ENCODE measurements at places on chromosomes 4 and X.

DNA sequence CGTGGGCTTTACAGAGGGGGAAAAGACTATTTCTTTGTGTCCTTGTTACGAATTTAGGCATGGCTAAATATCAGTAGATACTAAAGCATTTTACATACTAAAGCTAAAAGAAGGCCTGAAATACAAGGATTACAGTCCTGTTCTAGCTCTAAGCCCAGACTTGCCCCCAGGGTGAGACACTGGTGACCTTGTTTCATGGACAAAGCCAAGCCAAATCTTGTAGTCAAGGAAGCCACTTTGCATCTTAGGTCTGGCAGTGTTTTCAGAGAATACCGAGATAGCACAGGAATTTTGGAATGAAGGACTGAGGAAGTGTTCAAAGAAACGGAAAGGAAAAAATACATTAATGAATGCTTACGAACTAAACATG lies 733 bp upstream of the G3BP2 start:
- no peak for DNase-seq

GRCh38 chrX:11768039-11768438 lies 10.0 kb downstream of the MSL3 start:
- no peak for DNase-seq

DNA sequence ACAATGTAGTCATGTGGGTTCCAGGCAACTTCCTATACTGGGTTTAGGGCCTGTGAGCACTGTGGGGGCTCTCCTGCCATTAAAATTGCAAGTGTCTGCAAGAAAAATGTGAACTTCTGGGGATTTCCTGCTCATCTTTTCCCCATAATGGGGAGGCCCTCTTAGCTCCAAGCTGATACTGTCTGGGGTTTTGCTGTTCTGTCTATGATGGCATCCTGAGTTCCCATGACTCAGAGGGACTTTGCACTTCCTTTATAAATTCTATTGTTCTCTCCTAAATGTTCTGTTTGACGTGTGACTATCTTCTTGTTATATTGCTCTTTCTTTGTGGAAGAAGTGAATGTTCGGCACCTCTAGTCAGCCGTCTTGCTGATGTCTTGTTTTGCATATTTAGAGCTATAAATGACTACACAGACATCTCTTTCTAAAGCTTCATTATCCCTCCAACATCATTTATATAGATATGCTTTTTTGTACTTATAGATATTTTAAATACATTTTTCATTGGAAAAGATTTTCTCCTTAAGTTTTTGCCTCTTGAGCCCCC lies 465.8 kb downstream of the NAF1 start:
- DNase-seq: no peak

DNA sequence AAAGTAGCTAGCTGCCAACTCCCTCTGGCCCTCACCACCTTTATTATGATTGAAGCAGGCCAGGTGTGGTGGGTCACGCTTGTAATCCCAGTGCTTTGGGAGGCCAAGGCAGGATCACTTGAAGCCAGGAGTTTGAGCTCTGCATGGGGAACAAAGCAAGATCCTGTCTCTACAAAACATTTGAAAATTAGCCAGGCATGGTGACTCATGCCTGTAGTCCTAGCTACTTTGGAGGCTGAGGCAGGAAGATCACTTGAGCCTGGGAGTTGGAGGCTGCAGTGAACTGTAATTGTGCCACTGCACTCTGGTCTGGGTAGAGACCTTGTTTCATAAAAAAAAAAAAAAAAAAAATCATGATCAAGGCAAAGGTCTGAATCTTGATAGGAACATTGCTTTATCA lies 467.0 kb upstream of the DIPK2B start:
- DNase-seq: no peak

DNA sequence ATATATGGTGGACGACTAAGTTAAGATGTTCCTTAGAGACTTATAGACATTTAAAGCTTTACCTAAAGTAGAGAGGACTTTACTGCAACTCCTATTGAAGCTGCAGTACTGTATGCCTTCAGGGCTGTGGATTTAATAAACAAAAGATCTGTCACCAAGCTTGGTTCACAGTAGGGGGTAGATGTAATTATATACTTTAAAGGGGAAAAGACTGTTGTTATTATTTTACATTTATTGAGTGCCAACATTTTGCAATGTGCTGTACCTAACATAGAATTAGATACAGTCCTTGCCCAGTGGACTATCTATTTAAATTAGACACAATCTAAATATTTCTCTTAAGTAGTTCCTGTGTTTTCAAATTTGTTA lies 67.2 kb downstream of the SLIT2 start:
- DNase-seq: no peak

- DNase-seq: no peak
These were observed 187.1 kb downstream of the SHROOM3 start for GRCh38 chr4:76622126-76622525.

Measured in Jurkat, Clone E6-1 (cell line).